Activated naive CD4-positive, alpha-beta T cell (primary cell): ENCODE measurements at places on chromosomes 5 and 9.

- no peak for DNase-seq
Observed at GRCh38 chr9:134863306-134863902, 17.2 kb upstream of the FCN2 start.

DNA sequence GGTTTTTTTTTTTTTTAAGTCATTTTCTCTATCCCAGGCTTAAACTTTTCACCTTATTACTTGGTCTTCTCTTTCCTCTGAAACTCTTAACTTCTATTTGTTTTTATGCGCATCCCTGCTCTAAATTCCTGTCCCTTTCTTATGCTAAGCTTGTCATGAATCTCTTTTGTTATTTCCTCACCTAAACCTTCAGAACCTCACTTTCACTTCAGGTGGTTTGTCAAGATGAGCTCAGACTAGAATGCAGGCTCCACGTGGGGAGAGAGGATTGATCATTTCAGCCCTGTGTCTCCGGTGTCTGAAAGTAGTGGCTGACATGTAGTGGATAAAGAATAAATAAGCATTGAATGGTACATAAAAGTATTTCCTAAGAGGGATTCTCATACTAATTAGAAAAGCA lies 63.6 kb downstream of the ANXA1 start:
- DNase-seq, result no peak

DNA sequence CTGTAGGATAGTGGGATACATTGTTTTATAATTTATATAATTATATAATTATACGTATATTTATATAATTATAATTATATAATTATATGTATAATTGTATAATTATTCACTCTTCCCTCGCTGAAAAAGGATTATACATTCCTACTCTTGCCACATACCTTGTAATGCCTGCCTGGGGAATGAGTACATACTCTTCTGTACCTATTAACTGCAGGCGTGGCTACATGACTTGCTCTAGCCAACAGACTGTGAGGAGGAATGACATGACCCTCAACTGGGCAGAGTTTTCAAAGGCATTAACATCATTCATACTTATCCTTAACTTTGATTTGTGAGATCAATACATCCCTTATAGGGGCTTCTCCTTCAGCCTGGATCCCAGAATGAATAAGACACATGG lies 19.1 kb downstream of the ERMP1 start:
- no peak for DNase-seq

DNA sequence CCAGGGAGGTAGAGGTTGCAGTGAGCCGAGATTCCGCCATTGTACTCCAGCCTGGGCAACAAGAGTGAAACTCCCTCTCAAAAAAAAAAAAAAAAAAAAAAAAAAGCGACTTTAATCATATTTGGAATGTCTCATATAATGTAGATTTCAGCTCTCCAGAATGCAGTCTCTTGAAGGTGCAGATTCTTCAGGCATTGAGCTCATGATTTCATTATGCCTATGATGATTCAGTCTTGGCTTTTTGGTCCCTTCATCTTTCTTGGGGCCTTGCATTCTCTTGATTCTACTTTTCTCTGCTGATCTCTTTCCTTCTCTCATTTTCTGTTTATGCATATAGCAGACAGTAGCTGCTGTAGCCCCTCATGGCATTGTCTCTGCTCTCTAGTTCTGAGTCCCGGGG lies 22.9 kb downstream of the KDM4C start:
- no peak for DNase-seq

DNA sequence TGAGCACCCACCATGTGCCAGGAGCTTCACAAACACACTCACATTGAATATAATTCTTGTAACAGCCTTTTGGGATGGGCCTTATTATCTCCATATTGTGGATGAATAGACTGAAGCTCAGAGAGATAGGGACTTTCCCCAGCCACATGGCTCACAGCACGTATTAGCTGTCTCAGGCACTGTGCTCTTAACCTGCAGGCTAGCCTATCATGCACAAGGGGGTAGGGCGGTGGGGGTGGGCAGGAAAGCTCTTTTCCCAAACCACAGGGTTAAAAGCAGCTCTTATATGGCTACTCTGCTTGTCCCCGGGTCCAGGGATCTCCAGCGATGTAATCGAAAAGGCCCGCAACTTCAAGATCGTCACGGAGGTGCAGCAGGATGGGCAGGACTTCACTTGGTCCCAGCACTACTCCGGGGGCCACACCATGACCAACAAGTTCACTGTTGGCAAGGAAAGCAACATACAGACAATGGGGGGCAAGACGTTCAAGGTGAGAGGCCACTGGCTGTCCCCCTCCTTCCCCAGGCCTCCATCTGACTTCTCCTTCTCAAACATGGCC lies 2.6 kb downstream of the FABP6 start:
- DNase-seq, result no peak

DNA sequence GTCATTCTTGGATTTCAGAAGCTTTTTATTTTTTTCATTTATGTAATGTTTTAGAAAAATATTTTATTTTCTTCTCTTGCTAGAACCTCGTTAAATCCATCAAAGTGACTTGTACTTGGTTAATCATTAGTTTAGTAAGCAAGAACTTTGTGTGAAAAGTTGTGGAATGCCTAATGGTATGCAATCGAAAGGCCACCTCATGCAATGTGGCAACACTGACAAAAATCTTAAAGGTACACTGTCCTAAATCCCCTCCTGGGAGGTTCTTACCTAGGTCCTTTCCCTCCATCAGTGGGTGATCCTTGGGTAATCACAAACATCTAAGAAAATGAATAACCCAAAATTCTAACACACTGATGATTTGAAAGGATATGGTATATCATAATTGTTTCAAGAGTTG lies 304.2 kb downstream of the DNAH5 start:
- no peak for DNase-seq

DNA sequence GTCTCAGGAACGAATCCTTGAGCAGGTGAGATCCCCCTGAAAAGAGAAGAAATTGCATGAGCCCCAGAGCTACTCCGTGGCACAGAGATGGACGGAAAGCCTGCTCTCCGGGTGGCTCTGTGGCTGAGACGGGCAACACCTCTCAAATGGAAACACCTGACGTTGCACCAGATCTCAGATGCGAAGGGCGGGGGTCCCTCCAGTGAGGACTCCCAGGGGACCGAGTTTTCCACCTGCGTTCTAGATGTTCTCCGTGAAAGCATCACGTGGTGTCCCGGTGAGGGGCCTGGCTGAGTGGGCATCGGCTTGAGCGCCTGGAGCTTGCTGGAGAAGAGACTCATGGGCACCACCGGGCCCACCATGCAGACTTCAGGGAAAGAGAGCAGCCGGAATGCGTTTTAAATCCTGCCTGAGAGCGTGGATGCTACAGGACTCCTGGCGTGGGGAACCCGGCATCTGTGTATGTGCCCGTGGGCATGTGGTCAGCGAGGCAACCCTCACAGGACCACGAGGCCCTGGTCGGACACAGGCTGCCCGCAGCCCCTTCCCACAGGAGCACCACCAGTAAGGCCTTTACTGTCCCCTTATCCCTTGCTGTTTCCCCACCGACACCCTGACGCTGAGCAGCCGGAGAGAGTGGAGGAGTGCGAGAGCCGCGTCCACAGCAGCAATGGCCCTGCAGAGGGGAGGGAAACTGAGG lies 378.4 kb upstream of the IRX4 start:
- DNase-seq, result no peak

DNA sequence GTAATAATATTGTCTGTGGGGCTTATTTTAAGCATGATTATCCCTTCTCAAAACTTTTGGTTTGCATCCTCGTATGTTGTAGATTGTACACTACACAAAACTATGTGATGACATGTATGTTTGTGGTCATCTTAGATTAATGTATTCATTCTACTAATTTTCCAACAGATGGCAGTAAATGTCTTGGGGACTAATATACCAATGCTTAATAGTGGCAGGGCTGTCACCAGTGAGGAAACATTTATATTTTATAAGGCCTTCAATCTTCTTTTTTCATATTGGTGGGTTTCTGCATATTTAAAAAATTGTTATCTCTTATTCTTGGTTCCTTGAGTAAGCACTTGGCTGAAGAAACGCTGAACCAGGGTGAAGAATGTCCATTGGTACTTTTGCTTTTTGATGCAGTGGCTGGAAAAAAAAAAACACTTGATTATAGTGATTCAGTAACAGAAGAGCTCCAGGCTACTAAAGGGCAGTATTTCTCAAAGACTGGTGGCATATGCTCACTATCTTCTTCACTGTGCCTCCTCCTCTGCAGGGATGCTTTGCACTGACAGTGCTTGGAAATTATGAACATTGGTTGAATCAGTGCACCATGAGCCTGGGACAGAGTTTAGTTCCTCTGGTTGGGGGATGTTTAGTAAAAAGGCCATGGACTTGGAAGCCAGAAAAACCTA lies 530.3 kb downstream of the RASEF start:
- DNase-seq, result no peak

- DNase-seq, result no peak
Observed at GRCh38 chr9:79526149-79526672, 45.6 kb upstream of the TLE4 start.

GRCh38 chr9:126631254-126631653 lies 17.5 kb downstream of the LMX1B start:
- DNase-seq, result no peak

DNA sequence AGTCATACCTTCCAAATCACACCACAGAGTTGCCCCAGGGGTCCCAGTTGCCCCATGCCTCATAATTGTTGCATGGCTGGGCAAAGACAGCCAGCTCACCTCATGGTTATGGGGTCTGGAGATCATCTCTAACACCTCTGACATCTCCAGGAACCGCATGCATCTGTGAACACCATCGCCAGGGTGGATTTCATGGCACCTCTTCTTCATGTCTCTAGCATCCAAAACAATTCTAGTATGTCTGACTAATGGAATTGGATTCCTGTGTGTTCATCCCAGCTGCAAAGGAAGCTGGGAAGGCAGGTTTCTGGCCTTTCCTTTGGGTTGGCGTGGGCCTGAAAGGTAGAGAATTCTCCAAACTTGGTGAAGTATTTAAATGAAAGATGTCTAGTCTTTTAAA lies 122.3 kb upstream of the ABCA1 start:
- no peak for DNase-seq

- DNase-seq, result no peak
Observed at GRCh38 chr9:122158202-122158601, 1.4 kb downstream of the NDUFA8 start.

DNA sequence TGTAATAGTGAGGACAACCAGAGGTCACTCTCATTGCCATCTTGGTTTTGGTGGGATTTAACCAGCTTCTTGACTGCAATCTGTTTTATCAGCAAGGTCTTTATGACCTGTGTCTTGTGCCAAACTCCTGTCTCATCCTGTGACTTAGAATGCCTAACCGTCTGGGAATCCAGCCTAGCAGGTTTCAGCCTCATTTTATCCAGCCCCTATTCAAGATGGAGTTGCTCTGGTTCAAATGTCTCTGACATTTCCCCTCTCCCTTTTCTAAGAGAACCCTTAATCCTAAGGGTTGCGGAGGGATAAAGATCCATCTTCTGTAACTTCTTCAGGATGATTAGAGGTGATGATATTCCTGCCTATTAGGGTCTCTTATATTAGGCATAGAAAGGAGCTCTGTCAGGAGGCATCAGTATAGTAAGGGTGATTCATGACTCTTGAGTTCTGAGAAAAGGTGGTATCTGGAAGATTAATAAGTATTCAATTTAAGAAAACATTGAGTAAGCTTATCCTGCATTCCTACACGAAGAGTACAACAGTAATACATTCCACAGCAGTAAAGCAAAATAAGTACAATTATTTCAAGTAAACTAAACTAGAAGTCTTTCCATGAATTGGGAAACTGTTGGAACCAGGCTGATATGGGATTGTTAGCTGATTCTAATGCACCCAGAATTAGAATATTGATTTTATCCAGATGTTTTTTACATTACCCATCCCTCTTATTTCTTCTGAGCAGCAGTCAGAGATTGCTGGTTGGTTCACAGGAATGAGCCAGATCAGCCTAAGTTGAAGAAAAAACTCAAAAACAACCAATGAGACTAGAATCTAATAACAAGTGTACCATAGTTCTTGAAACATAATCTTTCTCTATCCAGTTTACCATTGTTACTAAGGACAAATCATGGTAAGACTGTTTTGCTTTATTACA lies 39.9 kb downstream of the SHC3 start:
- DNase-seq, result no peak

GRCh38 chr9:93567271-93567959 lies 9.0 kb upstream of the PHF2 start:
- DNase-seq, result no peak

- no peak for DNase-seq
Observed at GRCh38 chr9:68975365-68976043, 38.4 kb downstream of the PRKACG start.

- DNase-seq, result no peak
Observed at GRCh38 chr5:1833264-1834021, 32.2 kb downstream of the NDUFS6 start.

DNA sequence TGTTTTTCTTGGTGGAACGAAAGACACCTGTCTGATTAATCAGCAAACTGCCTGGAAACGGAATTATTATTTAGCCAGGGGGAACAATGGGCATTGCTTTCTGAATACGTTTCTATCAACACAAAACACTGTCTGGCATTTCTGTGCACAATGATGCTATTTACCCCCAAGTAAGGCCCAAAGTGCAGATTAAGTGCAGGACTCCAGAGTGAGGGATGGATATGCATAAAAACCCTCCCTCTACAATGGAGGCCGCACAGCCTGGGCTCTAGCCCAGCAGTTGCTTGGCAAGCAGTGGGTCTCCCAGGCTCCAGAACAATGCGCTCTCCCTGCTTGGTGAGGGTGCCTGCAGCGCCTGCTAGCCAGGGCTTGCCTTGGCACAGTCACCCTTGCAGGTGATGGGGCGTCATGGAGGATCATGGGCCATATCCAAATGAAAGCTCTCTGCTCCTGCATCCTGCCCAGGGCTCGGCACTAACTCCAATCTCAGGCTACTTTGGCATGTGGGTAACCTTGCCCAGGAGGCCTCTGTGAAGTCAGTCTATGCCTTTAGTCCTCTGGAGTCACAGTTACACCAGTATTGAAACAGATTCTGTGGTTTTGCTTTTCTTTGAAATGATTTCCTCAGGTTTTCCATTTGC lies 11.5 kb upstream of the SPATA24 start:
- no peak for DNase-seq

DNA sequence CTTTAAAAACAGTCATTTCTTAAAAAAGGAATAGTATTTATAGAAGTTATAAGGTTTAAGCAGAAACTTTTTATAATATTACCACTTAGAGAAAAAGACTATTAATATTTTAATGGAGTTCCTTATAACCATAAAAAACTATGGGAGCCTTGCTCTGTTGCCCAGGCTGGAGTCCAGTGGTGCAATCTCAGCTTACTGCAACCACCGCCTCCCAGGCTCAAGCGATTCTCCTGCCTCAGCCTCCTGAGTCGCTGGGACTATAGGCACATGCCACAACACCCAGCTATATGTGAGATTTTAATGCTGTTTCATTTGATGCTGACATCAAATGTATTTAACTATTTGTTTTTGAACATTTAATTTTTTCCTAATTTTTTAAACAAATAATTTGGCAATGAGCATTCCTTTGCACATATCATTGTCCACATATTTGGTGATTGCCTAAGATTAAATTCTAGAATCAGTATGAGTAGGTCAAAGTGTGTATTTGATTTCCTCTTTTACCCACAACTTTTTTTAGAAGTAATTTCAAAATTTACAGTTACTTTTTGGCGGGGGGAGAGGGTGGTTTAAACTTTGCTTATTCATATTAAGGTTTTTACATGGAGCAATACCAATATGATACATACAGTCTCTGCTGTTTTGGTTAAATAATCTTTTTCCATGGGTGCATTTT lies 235.5 kb downstream of the ARHGEF28 start:
- DNase-seq, result no peak

GRCh38 chr5:175773534-175774070 lies 97.8 kb upstream of the CPLX2 start:
- no peak for DNase-seq

- DNase-seq, result no peak
Observed at GRCh38 chr5:2724031-2724581, 27.4 kb downstream of the IRX2 start.
